ENCODE measurements at places on chromosomes 12 and 14.

DNA sequence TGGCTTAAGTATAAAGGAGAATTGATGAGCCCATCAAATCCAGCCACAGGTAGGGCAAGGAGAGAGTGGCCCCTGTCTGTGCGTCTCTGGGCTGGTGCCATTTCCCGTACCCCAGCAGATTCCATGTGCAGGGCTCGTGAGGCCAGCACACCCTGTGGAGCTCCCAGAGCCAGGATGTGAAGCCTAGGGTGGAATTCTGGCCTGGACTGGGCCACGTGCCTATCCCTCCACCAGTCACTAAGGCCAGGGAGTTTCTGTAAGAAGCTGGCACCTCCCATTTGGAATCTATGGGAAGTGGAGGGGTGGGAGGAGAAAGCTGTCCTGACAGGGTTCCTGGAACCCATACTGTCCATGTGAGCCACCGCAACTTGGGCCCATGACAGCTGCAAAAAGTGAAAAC is 148.5 kb downstream of the FOXN3 start:
- no peak for DNase-seq

- no peak for DNase-seq
Measured at GRCh38 chr14:102058146-102058545, 28.7 kb downstream of the HSP90AA1 start.

DNA sequence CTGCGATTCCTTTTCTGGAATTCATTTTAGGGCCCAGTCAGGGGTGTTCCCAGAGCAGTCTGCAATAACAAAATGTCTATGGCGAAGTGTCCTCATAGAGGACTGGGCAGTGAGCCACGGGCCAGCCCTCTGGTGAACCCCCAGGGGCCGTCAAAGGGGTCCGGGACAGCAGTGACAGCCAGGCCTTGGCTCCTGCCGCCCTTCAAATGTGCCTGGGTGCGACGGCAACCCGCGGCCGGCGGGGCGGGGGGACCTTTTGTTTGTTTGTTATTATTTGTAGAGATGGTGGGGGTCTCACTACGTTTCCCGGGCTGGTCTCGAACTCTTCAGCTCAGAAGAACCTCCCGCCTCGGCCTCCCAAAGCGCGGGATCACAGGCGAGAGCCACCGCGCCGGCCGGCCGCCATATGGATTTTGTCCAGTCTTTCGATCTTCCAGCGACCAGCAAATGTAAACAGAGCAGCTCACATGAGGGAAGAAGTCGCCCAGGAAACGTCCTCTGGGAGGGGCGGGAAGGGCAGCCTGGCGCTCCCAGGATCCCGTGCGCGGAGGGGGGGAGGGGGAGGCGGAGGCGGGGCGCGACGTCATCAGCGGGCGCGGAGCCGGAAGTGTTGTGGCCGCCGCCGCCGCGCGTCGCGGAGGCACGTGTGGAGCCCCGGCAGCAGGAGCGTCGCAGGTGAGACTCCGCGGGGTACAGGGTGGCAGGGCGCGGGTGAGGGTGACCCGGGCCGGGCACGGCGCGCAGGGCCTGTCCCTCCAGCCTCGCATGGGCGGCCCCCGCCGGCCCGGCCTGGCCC is at the start of gene TRMT61A:
Gene TRMT61A, plus strand, starts transcription at position 610 of the 796 bp plus-strand sequence. CDS start 783 bp downstream, outside the sequence.
- DNase-seq = peak; percentile 96

DNA sequence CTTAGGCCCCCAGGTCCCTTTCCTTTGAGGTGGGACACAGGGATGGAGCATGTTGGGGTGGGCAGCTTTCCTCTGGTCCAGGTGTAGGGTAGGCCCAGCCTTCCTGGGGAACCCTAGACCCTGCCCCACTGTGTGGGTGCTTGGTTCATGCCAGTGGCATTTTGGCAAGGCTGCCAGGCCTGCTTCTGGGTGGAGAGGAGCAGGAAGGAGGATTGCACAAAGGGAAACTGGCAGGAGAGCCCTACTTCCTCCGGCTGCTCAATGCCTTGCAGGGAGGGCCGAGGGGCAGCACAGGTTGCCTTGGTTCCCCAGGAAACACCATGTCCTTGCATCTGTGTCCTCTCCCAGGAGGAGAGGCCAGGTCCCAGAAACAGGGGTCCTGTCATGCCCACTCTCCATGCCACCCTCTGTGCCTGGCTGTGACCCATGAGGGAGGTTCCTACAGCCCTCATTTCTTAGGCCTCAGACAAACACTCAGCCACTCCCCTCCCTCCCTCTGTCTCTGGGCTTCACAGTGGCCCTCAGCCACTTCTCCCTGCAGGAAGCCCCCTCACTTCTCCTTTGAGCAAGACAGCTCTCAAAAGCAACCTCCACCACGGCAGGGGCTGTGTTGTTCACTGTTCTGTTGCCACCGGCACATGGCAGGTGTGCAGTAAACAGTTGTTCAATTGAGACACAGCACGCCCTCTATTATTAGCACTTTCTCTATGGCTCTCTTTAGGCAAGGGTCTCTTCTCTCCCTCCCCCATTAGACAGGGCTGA is 6.8 kb upstream of the KRT80 start:
- peak; percentile 62 for DNase-seq

GRCh38 chr14:68464711-68465110 is 328.2 kb downstream of the ZFP36L1 start:
- no peak for DNase-seq

DNA sequence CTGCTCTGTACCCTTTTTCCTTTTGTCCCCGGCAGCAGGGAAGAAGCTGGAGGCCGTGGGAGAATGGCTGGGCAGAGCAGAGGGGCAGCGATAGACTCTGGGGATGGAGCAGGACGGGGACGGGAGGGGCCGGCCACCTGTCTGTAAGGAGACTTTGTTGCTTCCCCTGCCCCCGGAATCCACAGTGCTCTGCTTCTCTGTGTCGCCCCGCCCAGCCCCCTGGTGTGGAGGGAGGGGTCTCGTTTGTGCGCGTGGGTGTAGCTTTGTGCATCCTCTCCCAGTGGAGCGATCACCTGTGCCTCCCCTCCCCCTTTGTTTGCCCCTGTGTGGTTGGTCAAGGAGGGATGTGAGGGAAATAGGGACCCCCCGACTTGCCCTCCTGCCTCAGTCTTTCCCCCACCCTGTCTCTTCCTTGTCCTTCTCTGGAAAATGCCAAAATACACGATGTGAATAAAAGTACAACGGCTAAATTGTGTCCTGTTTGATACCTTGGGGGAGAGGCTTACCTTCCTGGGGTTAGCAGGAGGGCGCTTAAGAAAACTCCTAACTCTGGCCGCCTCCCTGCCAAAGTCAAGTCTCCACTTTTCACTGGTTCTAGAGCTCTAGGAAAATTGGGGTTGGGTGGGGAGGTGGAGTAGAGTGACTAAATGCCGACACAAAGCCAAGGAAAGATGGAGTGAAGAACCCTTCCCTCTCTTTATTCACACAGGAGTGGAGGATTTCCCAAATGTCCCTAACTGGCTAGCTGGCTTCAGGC is 990 bp upstream of the TPI1 start:
- peak; percentile 62 for DNase-seq

GRCh38 chr14:68822926-68823325 is 30.1 kb upstream of the ZFP36L1 start:
- DNase-seq = no peak

DNA sequence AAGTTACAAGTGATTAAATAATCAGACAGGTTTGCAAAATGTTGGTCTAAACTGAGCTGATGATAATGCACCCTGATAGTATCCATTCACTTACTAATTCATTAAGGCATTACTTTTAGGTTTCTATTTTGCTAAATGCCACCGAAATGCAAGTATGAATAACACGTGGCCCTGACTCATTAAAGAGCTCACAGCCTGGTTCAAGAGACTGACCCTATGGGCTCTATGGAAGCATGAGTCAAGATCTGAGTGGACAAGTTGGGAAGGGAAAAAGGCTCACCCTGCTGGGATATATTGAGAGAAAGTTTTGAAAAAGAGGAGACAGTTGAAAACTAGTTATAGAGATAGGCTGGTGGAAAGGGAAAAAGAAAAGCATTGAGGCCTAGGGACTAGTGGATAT is 14.8 kb upstream of the LRRC9 start:
- DNase-seq = no peak

GRCh38 chr12:57454566-57455373 is at the start of gene INHBE:
Gene INHBE, plus strand, starts transcription at chr12:57455307. Its CDS starts 230 bp downstream, at chr12:57455537.
- no peak for DNase-seq

- no peak for DNase-seq
Measured at GRCh38 chr14:31930493-31931240, 146.4 kb upstream of the ARHGAP5 start.

GRCh38 chr12:103880299-103881142 is 39.5 kb upstream of the NT5DC3 start:
- no peak for DNase-seq

- DNase-seq = no peak
Measured at GRCh38 chr14:65006261-65006721, 19.6 kb downstream of the FNTB start.

GRCh38 chr12:95181103-95181502 is 36.2 kb downstream of the FGD6 start:
- no peak for DNase-seq

GRCh38 chr14:60304509-60304908 is 55.5 kb downstream of the PPM1A start:
- no peak for DNase-seq

DNA sequence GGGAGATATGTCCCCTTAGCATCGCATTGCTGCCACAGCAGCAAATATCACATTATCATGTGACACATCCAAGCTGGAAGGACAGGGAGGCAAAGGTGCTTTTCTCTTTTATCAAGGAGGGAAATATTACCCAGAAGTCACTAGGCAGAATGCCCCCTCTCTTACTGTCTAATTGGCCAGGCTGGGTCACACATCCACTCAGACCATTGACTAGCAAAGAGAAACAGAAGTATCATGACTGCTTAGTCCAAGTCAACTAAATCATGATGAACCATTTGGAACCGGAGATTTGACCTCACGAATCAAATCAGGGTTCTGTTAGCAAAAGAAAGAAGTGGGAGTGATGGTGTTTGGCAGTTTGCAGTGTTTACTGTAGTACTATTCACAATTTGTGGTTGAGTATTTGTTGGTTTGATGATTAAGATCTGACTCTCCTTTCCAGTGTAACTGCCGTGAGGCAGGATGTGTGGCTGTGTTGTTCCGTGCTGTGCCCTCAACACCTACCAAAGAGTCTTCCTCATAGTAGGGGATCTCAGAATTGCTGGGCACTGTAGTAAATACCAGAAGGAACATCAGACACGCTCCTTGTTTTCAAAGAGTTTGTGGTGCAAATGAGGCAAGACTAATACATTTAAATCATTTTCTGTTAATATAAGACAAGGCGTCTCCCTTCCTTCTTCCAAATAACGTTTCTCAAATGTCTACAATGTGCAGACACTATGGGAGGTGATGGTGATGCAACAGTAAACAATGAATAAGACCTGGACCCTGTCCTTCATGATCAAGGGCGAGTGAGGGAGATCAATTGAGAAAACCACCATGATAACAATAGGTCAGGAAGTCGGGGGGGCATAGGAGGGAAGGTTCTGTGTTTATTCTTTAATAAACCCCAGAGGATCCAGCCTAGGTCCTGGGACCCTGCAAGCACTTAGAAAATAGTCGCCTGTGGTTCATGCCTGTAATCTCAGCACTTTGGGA is 194.4 kb upstream of the CRY1 start:
- no peak for DNase-seq

- DNase-seq = no peak
Measured at GRCh38 chr12:87074781-87075180, 818.6 kb upstream of the MGAT4C start.

GRCh38 chr14:58463147-58463546 is 35.6 kb downstream of the KIAA0586 start:
- no peak for DNase-seq

- no peak for DNase-seq
Measured at GRCh38 chr12:50751948-50752721, 11.8 kb upstream of the ATF1 start.
